Activated gamma-delta T cell treated with anti-CD3 and anti-CD28 coated beads, Interleukin-2, amount 50 U/mL, for 16 hours (primary cell): ENCODE measurements at places on chromosomes 6 and 20.

DNA sequence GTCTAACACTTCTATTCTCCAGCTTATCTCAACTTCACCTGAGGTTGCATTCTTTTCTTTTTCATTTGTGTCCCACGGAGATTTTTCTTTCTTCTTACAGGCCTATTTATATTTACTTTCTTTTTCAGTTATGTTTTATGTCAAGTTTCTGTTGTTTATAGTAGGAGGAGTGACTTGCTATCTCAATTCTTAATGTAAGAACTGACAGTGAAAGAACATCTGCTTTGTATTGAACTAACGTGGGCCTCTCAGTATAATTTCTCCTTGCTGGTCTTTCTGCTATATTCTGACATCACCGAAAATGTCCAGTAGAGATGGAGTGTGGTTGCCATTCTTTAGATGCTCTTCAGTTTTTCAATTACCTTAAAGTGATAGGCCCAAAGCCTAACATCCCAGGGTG is 521.7 kb downstream of the EPM2A start:
- DNase-seq = no peak

GRCh38 chr6:85085875-85086274 is 321.5 kb upstream of the TBX18 start:
- no peak for DNase-seq

- no peak for DNase-seq
Observed at GRCh38 chr6:133644892-133645619, 243.9 kb upstream of the TCF21 start.

DNA sequence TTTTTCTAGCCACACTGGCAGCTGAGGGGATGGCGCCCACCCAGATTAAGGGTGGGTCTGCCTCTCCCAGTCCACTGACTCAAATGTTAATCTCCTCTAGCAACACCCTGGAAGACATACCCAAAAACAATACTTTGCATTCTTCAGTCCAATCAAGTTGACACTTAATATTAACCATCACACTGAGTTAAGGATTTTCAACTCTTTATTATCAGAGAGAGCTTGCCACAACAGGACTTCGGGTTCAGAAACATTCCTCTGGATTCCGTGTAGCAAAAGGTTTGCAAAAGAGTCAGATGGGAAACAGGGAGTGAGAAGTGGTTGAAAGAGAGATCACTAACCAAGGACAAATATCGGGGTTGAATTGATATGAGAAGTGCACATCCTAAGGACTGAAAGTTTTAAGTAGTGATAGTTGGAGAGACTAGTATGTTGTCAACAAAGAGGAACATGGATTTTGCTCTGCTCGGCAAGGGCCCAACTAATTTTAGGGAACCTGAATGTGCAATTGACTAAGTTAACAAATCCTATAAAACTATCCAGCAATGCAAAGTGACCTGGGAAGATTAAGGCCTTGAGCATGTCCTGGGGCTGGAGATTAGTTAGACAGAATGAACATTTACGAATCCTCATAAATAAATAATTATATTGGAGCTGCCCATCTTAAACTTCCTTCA is 137.0 kb upstream of the TENT5A start:
- no peak for DNase-seq

DNA sequence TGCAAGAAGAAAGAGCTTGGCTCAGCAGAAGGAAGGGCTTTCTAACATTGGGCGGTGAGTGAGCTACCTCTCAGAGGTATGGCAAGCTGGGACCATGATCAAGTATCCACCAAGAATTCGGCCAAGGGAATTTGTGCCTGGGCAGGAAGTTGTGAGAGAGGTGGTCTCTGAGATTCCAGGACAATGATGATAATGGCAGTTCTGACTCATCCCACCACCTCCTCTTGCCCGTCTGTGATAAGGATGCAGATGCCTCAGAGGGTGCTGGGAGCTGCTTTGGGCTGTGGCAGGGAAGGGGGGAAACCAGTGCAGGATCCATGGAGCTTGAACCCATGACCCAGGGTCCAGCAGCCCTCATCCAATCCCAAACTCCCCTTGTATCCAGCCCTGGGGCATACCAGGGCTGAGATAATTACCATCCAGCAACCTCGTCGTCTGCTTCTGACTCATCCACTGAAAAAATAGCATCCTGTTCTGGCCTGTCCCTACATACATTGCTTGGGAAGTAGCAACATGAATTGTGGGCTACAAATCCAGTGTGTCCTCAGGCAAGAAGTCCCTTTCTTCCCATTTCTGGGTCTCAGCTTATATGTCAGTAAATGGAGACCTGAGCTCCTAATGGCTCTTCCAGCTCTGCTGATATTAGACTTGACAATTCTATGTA is 5.9 kb downstream of the TGM6 start:
- DNase-seq = no peak

- DNase-seq = no peak
Observed at GRCh38 chr20:32404017-32404416, 45.9 kb downstream of the ASXL1 start.

- DNase-seq = no peak
Observed at GRCh38 chr6:100899202-100899601, 18.1 kb upstream of the ASCC3 start.

DNA sequence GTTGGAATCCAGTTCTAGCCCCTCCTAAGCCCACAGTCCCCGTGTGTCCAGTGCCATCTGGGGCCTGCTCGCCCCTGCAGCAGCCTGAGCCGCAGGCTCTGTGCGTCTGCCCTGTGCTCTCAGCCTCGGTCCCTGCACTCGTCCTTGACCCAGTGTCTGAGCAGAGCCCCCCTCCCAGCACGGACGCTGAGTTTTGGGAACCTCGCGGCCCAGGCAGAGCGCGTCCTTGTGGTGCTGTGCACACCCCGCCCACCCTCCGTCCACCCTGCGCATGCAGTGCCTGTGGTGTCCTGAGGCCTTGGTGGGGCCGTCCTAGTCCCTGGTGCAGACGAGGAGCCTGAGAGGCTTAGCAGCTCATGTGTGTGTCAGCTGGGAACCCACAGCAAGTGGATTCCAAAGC is 31.6 kb downstream of the OSBPL2 start:
- DNase-seq = no peak

- DNase-seq = no peak
Observed at GRCh38 chr6:26122005-26122388, 34.8 kb downstream of the HFE start.

GRCh38 chr6:51562198-51562597 is 525.2 kb downstream of the PKHD1 start:
- DNase-seq = no peak

DNA sequence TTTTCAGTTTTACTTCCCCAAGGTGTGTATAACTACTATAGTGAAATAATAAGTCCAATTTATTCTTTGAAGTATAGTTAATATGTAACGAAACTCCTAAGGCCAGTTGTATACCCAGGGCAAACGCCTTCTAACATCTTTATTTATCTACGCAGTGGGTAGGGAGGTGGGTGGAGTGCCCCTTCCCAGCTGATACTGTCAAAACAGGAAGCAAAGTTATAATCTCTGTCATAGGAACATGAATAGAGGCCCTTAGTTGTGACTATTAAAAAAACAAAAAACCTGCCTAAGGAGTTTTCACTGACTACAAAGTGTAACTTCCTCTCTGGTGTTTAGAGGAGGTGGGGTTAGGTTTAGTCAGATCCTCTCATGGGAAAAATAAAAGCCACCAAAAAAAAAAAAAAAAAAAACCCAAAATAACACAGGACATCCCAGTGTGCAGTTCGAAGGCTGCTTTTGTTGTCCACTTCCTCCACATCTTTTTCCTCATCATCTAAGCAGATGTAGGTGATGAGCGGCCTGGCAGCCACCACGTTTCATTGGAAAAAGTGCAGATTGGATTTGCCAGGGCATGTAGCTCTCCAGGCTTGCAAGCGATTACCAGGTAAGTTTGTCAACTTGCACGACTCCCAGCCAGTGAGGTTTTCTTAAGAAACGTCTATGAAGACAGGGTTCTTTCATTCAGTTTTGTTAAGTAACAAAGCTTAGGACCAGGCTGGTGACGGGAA is 58.7 kb downstream of the UTRN start:
- no peak for DNase-seq

DNA sequence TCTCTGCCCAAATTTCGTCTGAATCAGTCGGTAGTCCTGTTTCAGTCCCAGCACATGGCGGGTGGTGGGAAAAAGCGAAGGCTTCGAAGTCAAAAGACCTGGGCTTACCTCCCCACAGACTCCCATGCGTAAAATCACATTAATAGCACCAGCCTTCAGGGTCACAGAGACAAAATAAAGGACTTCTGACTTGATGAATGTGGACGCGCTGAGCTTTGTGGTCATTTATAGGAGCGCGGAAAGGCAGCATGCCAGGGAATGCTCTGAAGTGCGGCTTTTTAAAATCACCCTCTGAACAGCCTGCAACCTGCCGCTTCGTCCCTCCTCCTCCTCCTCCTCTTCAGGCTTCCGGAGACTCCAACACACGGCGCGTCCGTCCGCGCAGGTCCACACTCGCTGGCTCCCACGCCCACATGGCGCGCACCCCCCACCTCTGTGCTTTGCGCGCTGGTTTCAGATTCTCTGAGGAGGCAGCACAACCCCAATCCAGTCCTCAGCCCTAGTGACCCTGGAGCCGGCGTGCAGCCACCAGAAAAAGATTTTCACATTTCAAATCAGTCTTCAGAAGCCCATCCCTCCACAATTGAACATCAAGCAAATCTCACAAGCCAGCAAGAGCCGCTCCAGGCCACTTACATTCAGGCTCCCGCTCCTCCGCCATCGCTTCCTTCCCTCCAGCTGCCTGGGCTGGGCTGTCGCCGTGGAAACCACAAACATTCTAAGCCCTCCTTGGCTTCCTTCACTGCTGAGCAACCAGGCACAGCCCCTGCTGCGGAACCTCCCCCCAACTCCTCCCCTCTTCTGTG is at the start of gene C6orf118:
Gene C6orf118 (minus strand): TSS at position 680 of the 806 bp plus-strand sequence. CDS start 19 bp downstream, at position 661.
- DNase-seq = no peak

DNA sequence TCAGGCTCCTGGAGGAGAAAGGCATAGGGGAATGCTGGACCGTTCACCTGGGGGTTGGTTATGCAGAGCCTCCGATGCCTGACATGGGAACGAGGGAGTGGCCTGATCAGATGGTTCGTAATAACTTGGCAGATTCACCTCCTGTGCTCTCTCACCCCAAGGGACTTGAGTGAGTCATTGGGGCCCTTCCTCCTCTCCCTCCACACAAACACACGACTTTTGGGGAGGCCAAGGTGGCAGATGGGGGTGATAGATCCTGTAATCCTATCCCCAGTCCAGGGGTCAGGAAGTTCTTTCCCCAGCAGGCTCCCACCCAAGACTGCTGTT is 45.6 kb upstream of the ARFGEF2 start:
- DNase-seq = no peak

DNA sequence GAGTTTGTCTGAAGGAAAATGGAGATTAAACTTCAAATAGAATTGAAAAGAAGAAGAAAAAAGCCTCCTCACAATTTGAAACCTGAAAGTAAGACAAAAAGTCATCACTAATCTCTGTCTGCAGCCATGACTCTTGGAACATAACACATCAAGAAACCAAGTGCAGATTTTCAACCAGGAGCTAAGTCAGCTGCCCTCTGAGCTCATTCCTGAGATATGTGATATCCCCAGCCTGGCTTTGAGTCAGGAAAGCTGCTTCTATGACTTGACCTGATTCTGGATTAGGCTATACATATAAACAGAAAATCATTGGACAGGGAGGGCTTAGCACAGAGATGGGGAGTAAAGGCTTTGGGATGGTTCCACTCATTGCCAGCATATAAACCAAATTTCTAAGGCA is 891.4 kb downstream of the TFAP2A start:
- DNase-seq = no peak

DNA sequence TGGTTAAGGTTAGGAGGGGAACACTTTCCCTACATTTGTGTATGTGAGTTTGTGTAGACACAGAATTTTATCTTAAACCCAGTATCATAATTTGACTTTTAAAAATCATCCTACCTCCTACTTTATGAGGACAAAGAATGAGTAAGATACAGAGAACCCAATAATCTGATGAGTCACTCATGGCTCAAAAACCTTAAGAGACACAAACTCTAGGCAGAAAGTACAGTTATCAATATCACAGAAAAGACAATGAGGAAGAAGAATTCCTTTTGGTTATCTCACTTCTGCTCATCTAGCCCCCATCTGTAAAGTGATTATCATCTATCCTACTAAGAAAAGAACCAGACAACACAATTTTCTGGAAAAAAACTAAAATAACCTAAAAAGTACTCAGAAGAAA is 87.7 kb downstream of the EPB41L2 start:
- DNase-seq = no peak

GRCh38 chr20:16066571-16066970 is 506.7 kb downstream of the KIF16B start:
- DNase-seq = no peak
